ENCODE measurements at places on chromosomes 2 and 18. TPM values are rescaled to one million over a fixed set of nuclear protein-coding genes. Genes with fewer than 3 reads are reported as not detected.

DNA sequence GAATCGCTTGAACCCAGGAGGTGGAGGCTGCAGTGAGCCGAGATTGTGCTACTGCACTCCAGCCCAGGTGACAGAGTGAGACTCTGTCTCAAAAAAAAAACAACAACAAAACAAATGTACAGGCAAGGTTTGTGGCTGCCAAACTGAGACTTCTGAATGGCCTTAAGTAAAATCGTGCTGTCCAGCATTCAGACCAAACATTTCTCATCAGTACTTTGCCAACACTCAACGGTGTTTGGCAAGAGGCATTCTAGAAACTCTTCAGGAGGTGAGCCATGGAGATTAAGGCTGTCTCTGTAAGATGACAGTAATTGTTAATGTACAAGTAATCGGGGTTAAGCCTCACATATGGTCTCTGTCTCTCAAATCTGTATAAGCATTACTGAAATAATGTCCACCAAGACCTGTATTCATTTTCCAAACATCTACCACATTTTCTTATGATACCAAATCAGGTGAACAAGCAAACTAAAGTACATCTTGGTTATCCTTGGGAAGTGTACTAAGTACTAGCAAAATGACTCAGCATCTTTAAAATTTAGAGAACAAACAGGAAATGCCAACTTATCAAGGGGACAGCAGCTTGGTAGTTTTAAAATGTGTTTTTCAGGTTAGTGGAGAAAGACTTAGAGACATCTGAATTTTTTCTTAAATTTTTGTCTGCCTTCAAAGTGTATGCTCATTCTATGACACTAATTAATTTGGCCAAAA, 29.3 kb downstream of the SERPINE2 start:
- H3K36me3 ChIP-seq, result no peaks in the 10 kb centered on the region
- H3K4me1 ChIP-seq, result peaks cover 34% of the 10 kb centered on the region
- H3K4me3 ChIP-seq, result no peak overlapping the region
- H3K27me3 ChIP-seq, result no peaks in the 10 kb centered on the region
- no peak overlapping the region for H3K27ac ChIP-seq
- DNase-seq, result no peak

DNA sequence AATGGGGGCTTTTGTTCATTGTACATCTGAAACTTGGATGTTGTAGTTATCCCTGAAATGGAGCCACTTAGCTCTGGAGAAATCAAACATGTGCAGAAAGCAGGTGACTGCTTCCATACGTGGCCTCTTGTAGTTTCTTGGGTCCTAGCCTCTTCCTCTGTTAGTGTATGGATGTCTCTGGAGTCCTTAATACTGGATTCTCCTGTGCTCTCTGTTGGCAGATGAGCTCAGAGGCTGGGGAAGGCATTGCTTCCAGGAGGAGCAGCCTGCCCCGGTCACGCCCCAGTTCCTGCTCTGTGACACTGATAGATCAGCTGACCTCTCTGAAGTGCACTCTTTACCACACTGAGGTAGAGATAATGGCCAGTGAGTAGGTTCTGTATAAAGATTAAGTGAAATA, 176.2 kb downstream of the LDLRAD4 start:
- H3K27me3 ChIP-seq, result no peaks in the 10 kb centered on the region
- DNase-seq, result no peak
- H3K4me1 ChIP-seq, result peaks cover 5% of the 10 kb centered on the region
- H3K4me3 ChIP-seq, result no peak overlapping the region
- H3K27ac ChIP-seq, result no peak overlapping the region

DNA sequence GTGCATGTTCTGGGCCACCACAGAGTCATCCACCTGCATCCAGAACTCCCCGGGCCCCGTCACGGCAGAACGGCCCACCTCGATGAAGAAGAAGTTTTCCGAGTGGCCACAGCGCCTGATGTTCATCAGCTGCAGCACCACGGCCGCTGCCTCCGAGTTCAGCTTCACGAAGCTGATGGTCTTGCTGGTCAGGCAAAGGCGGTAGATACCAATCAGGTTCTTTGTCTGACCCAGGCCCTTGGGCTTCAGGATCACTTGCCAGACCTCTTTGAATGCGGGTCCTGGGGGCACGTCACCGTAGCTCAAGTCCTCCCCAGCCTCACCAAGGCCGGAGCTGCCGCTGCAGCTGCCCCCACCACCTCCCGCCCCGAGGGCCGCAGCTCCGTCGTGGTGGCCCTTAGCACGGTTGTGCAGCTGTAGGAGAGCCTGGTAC, 1.6 kb downstream of the IRS1 start:
- H3K27ac ChIP-seq, result no peak overlapping the region
- no peaks in the 10 kb centered on the region for H3K36me3 ChIP-seq
- H3K4me3 ChIP-seq, result no peak overlapping the region
- peaks cover 86% of the 10 kb centered on the region for H3K4me1 ChIP-seq
- no peaks in the 10 kb centered on the region for H3K27me3 ChIP-seq

DNA sequence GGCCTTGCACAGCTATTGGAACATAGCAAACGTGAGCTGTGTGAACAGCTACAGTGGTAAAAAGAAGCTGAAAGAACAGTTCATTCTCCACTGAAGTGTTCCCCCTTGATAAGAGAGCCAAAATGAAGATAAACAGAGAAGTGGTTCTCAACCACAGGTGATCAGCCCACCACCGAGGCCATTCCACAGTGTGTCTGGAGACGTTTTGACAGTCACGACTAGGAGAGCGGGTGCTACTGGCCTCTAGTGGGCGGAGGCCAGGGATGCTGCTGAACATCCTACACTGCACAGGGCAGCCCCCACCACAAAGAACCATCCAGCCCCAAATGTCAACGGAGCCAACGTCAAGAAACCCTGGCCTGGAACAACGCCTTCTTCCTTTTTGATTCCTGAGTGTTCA, 38.4 kb downstream of the ADCY3 start:
- H3K27ac ChIP-seq, result no peak overlapping the region
- DNase-seq, result no peak
- no peak overlapping the region for H3K4me3 ChIP-seq
- H3K36me3 ChIP-seq, result no peaks in the 10 kb centered on the region
- peaks cover 24% of the 10 kb centered on the region for H3K4me1 ChIP-seq

DNA sequence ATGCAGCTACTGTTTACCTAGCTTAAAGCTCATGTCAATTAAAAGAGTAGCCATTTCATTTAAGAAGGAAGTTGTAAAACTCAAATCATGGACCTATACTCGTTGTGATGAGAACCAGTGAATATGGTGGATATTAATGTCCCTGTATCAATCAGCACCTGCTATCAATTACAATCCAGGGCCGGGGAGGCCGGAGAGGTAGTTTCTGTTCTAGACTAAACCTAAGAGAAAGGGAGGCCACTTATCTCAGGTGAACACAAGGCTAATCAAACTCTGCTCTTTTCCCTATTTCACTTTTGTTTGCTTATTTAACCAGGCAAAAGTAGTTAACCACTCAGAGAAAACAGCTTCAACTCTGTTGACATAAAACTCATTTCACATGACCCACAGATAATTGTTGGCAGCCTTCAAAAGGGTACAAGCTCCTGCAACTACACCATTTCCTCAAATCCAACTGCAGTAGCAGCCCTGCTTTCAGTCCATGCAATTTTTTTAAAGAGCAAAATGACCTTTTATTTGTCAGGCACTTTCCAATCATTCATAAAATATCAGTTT, 27.8 kb upstream of the SLC9A2 start:
- H3K27ac ChIP-seq, result no peak overlapping the region
- H3K36me3 ChIP-seq, result no peaks in the 10 kb centered on the region
- DNase-seq, result no peak
- no peak overlapping the region for H3K4me3 ChIP-seq

Gene ITGA6
- 49.6 TPM for total RNA-seq

Gene SPATA3
- not detected for total RNA-seq

Gene NEU2
- total RNA-seq, result not detected
